ENCODE measurements at places on chromosomes 3 and 15.

DNA sequence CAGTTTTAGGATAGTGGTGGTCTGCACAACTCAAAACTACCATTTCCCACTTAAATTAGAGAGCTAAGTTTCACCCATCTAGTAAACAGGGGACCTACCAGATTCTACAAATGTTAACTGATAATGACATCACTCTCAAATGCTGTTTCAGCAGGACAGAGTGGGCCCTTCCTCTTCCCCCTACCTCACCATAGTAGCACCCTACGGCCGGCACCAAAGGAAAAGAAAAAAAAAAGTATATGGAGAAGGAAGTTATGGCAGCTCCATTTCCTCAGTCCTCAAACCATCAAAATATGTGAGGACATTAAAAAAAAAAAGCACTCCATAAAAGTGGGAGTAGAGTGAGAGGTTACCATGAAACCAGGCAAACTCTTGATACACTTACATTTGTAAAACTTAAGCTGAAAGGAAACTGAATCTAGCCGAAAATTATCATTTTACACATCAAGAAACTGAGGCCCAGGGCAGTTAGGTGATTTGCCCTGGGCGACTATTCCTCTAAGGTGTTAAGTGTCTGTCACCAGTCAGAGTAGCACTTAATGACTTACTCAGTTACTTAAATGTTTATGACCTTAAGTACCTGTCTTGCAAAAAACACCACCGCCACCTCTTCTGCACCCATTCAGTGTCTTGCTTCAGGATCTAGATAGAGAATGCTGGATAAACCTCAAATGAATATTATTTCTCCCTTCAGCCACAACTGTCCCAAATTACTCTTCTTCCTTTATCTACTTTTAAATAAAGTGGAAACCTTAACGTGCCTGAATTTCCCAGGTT, 2.7 kb downstream of the MSL2 start:
- DNase-seq, result no peak

DNA sequence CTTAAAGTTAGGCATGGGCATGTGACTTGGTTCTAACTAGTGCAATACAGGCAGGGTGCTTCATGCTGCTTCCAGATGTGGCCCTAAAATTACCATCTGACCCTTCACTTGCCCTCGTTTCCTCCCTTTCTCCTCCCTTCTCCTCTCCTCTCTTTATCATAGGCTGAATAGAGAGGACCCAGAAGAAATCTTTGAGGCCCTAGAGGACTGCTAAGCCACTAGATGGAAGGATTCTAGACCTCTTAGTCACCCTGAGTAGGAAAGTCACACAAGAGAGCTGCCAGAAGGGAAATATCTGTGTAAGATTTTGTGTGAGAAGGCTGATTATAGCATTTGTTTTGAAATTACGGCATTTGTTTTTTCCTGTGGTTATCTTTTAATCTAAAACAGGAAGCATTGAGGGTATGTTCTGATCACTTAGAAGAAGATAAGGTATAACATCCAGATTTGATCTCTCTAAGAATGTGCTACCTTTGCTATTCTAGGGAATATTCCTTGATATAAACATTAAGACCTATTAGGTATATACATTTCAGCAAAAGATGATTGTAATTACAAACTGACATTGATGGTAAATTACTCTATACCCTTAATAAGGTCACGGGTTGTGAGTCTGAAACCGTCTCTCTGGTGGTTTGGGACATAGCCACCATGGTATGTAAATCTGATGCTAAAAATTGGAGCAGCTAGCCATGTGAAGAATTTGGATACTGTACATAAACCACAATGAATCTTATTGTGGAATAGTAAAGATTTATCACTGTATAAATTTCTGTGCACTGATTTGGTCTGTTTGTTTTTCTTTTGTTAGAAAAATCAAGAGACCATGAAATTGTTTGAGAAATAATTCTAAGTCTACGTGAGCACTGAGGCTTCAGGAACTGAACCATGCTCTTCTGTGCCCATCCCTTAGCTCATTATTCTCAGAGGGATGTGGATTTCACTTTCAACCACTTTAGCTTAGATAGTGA, 84.1 kb downstream of the TP63 start:
- no peak for DNase-seq

DNA sequence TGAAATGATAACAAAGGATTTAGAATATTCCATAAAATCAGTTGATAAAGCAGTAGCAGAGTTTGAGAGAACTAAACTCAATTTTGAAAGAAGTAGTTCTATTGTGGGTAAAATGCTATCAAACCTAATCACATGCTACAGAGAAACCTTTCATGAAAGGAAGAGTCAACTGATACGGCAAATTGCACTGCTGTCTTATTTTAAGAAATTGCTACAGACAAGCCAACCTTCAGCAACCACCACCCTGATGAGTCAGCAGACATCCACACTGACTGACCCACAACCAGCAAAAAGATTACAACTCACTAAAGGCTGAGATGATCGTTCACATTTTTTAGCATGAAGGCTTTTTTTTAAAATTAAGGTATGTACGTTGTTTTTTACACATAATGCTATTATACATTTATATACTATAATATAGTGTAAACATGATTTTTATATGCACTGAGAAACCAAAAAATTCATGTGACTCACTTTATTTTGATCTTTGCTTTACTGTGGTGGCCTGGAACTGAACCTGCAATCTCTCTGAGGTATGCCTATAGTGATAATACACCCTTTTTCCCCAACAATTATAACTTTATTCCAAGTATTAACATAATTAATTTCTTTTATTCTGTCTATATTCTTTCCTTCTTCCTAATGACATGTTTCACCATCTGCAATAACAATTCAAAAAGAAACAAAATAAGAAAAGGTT, 109.9 kb downstream of the TBC1D5 start:
- DNase-seq, result no peak

DNA sequence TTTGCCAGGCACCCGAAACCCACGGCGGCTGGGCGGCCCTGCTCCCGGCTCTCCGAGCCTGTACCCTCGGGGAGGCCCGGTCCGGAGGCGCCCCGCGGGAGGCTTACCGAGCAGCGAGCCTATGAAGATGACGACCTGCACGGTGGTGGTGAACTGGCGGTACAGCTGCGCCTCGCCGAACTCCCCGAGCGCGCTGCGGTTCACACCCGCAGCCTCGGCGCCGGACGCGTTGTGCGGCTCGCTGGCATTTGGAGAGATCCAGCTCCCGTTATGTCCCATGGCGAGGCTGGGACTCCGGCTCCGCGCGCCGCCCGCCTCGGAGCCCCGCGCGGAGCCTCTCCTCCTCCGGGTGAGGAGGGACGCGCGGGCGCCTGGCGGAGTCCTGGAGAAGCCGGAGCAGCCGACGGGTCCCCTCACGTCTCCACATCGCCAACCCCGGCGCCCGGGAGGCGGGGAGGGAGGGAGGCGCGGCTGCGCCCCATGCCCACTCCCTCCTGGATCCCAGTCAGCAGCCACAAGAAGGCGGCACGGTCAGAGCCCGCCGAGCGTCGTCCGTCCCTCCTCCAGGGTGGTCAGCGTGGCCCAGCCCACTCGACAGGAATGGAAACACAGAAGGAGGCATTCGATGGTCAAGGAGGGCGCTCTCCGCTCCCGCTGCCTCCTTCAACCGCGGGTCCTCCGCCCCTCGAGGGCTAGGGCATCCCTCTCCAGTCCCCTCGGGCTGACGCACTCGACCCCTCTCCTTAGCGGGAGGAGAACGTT, at the start of gene GPR176:
TSS of gene GPR176 (minus strand) at position 519 of the 762 bp plus-strand sequence. CDS start at position 279, 240 bp downstream.
- peak; percentile 24 for DNase-seq

- no peak for DNase-seq
These were observed 57.9 kb upstream of the EPHB3 start for GRCh38 chr3:184503647-184504046.

- no peak for DNase-seq
These were observed 804.2 kb upstream of the NECTIN3 start for GRCh38 chr3:110267304-110267845.

GRCh38 chr3:74564560-74564959, 49.9 kb downstream of the CNTN3 start:
- DNase-seq, result no peak

- no peak for DNase-seq
These were observed 56.5 kb upstream of the STT3B start for GRCh38 chr3:31476209-31476608.

DNA sequence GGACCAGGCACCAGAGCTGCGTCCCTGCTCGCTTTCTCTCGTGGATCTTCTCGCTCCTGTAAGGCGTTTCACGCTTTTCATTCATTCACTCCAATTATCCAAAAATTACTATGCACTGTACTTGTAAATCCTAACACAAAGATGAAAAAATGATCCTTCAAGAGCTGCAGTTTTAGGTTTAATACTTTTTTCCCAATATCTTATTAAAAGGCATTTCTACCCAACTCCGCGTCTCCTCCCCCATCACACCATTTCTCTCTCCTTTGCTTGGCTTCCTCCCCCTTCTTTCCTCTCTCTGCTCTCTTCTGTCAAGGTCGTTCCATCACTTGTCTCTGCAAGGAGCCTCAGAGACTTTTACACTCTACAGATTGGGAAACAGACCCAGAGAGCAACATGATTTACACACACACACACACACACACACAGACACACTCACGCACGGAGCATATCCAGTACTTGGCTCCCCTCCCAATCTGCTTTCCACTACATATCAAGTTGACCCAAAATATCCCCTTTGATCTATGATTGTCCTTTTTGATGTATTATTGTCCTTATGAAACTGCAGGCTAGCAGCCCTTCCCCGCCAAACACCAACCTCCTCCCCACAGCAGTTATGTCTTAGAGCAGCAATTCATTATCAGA, 479 bp upstream of the CLDN1 start:
- no peak for DNase-seq

GRCh38 chr3:195302431-195302830, 31.5 kb upstream of the XXYLT1 start:
- no peak for DNase-seq

GRCh38 chr3:172102123-172102882, 62.9 kb downstream of the FNDC3B start:
- no peak for DNase-seq

GRCh38 chr15:38320181-38320580, 67.5 kb downstream of the SPRED1 start:
- DNase-seq, result no peak

GRCh38 chr3:46093966-46094365, 66.7 kb upstream of the XCR1 start:
- DNase-seq, result no peak

DNA sequence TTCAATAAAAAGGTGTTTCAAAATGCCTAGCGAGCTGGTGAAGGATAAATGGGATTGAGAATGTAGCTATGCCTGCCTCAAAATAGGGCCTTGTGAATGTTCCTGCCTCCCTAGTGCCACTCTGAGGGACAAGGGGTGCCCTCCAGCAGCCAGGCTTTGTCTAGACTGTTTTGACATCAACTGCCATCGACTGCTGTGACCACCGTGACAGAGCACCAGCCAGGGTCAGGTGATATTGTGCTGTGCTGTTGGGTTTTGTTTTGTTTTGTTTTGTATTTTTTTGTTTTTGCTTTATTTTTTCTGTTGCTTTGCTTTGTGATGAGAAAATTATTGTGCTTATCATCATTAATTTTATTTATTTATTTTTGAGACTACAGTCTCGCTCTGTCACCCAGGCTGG, 144.8 kb downstream of the SMAD6 start:
- DNase-seq, result no peak

DNA sequence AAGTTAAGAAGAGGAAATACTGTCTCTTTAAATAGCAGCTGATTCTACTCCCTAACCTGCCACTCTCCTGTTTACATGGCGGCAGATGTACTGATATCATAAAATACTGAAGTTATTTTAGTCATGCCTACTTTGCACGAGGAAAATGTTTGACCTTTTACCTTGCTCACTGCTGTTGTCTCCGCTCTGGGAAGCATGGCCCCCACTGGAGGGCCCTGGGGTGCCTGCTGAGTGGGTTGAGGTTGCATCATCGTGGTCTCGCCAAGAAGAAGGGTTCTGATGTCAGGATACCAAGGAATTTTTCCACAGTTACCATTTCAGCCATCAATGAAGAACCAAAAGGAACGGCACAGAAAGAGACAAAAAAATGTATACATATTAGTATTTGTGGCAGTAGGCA, 16.7 kb downstream of the MEIS2 start:
- no peak for DNase-seq

- DNase-seq, result no peak
These were observed 33.5 kb downstream of the BCL2L10 start for GRCh38 chr15:52078876-52079700.

DNA sequence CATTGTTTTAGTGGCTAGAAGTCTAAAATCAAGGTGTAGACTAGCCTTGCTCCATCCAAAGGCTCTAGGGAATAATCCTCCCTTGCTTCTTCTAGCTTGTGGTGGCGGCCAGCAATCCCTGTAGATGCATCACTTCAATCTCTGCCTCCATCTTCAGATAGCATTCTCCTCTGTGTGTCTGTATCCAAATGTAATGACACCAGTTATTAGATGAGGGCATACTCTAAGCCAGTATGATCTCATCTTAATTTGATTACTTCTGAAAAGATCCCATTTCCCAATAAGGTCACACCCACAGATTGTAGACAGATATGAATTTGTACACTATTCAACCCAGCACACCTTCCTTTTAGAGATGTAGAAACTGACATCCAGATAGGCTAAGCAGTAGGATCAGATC, 334.5 kb upstream of the KCNMB2 start:
- no peak for DNase-seq

DNA sequence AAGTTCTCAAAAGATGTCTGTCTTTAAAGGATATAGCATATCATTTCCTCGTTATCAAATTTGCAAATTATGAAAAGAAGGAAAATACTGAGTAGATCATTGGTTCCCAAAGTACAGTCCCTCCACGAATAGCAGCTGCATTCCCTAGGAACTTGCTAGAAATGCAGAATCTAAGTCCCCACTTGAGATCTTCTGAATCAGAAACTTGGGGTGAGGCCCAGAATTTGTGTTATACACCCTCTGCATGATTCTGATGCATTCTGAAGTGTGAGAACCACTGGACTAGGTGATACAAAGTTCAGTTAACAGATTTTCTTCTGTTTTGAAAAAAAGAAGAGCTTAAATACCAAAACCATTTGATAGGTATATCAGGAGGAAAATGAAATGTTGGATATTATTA, 77.1 kb downstream of the SLC25A26 start:
- no peak for DNase-seq

- peak; percentile 38 for DNase-seq
These were observed 832 bp downstream of the TGFBR2 start for GRCh38 chr3:30607032-30607833.

DNA sequence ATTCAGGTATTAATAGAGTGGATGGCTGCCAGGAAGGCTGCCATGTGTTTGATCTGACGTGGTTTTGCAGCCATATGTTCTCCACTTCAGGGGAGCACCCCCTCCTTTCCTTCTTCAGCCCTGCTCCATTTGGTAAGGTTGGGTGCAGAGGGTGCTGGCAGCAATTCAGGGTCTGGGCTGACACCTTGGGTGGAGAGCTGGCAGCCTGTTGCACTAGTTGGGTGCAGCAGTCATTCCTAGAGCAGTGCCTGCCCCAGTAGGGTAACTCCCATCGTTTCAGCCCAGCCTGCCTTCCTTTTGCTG, 1.5 kb downstream of the TYRO3 start:
- DNase-seq, result no peak

- no peak for DNase-seq
These were observed 6.0 kb downstream of the PCSK6 start for GRCh38 chr15:101483462-101483861.
